T-helper 2 cell (primary cell): ENCODE measurements at places on chromosomes 3 and 15.

- DNase-seq, result no peak
Measured at GRCh38 chr15:59933607-59934006, 70.5 kb upstream of the FOXB1 start.

GRCh38 chr3:197706658-197707057 is 30.0 kb downstream of the RUBCN start:
- no peak for DNase-seq

GRCh38 chr15:47890397-47891150 is 173.3 kb downstream of the SEMA6D start:
- DNase-seq, result no peak

- no peak for DNase-seq
Measured at GRCh38 chr15:27464941-27465612, 494.1 kb downstream of the GABRG3 start.

- no peak for DNase-seq
Measured at GRCh38 chr3:135851201-135852081, 114.1 kb upstream of the PPP2R3A start.

GRCh38 chr3:68103811-68104210 is 449.4 kb upstream of the SUCLG2 start:
- DNase-seq, result no peak

DNA sequence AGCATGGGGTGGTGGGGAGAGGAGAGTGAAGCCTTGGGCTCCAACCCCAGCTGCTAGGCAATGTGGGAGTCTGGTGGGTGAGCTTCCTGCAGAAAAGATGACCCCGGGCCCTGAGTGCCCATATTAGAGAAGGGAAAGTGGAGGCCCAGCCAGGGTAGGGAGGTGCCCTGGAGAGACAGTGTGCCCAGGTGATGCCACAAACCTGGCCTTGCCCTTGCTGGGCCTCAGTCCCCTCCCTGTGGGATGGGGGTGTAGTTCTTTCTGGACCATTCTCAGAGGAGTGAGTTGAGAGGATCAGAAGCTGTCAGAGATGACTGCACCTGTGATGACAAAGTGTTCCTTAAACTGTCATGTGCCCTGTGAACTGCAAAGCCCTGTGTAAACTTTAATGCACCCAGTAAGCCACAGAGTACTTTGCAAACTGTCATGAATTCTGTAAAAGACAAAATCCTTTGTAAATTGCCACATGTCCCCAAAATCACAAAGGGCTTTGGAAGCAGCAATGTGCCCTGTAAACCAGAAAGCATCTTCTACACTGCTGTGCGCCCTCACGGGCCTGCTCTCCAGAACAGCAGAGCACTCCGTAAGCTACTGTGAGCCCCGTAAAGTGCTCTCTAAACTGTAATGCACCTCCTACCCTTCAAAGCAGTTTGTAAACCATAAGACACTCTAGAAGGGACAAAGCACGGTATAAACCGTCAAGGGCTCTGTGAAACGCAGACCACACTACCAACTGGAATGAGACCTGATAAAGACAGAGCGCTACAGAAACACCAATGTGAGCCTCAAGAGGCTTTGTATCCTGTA is 51.3 kb upstream of the FGD5 start:
- DNase-seq, result no peak

DNA sequence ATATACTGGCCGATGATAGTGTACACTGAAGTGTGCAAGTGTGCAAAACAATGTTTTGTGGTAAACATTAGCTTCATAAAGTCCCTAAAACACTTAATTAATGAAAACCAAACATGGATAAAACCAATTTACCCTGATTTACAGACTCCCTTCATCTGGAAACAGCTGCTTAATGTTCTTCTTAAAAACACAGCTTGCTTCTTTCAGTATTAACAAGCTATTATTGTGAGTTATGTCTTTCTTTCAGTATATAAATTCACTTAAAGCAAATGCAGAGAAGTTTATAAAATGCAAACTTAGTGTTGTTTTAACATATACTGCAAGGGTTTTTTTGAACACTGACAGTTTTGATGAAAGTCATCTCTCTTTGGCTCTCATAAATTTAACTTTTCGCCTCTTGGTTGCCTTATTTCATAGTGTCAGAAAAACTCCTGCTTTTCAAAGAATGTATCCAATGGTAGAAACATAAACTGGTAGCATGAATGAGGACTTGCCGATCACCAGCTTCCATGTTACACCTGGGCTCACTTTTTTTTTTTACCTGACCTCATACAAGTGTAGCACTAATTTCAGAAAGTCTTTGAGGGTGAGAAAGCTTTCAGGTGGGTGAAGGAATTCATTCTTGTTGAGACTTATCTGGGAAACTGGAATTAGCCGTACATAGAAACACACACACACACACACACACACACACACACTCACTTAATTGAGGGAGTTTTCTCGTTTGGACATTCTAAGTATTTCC is 532.2 kb downstream of the ROBO2 start:
- no peak for DNase-seq

GRCh38 chr3:4768021-4768420 is 211.2 kb upstream of the BHLHE40 start:
- DNase-seq, result no peak

GRCh38 chr15:57916695-57917094 is 148.8 kb downstream of the ALDH1A2 start:
- DNase-seq, result no peak
